Pancreas (tissue), 10 donors: ENCODE measurements at places on chromosomes 5 and 9. TPM values are rescaled to one million over a fixed set of nuclear protein-coding genes. Genes with fewer than 3 reads are reported as not detected.
A peak's percentile ranks its signal among the peaks of the same experiment; 100 is the strongest.

- H3K27me3 ChIP-seq, result no peaks in the 10 kb centered on the region
- H3K4me1 ChIP-seq, result no peaks in the 10 kb centered on the region
- DNase-seq, result no peak
- no peak overlapping the region for H3K27ac ChIP-seq
- H3K4me3 ChIP-seq, result no peak overlapping the region
These were observed 177.0 kb upstream of the PTGER4 start for GRCh38 chr5:40502736-40503135.

- H3K4me1 ChIP-seq, result peaks cover 16% of the 10 kb centered on the region
- H3K36me3 ChIP-seq, result no peaks in the 10 kb centered on the region
- H3K4me3 ChIP-seq, result no peak overlapping the region
- H3K27me3 ChIP-seq, result no peaks in the 10 kb centered on the region
- peak overlapping the region; percentile 44 for H3K27ac ChIP-seq
- no peak for DNase-seq
These were observed 14.5 kb downstream of the GSN start for GRCh38 chr9:121282277-121283079.

GRCh38 chr9:72315510-72316311 is 49.3 kb downstream of the ZFAND5 start:
- H3K36me3 ChIP-seq, result no peaks in the 10 kb centered on the region
- H3K4me3 ChIP-seq, result no peak overlapping the region
- H3K27ac ChIP-seq, result peak overlapping the region; percentile 80
- no peaks in the 10 kb centered on the region for H3K27me3 ChIP-seq
- peaks cover 18% of the 10 kb centered on the region for H3K4me1 ChIP-seq

GRCh38 chr5:15796557-15796956 is 296.6 kb downstream of the FBXL7 start:
- no peaks in the 10 kb centered on the region for H3K36me3 ChIP-seq
- no peak overlapping the region for H3K27ac ChIP-seq
- no peaks in the 10 kb centered on the region for H3K27me3 ChIP-seq
- H3K4me3 ChIP-seq, result no peak overlapping the region
- no peaks in the 10 kb centered on the region for H3K4me1 ChIP-seq
- no peak for DNase-seq

DNA sequence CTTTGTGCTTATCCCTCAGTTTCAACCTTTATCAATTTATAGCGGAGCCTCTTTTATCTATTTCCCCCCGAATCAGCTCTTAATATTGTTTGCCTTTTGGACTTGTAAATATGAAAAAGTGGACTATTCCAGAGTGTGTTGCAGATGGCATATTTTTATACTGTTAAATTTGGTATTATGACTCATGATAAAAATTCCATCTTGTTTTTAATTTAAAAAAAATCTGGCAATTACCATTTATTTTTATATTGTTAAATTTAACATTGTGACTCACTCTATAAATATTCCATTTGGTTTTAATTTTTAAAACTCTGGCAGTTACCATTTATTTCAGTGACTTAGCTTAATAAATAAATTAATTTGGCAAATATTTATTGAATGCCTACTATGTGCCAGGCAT is 37.5 kb downstream of the RBM27 start:
- H3K4me1 ChIP-seq, result no peaks in the 10 kb centered on the region
- H3K27ac ChIP-seq, result no peak overlapping the region
- DNase-seq, result no peak
- no peaks in the 10 kb centered on the region for H3K36me3 ChIP-seq

GRCh38 chr5:178467568-178468195 is 122.5 kb downstream of the COL23A1 start:
- H3K36me3 ChIP-seq, result no peaks in the 10 kb centered on the region
- no peaks in the 10 kb centered on the region for H3K4me1 ChIP-seq
- no peak for DNase-seq
- no peak overlapping the region for H3K27ac ChIP-seq
- no peak overlapping the region for H3K4me3 ChIP-seq
- H3K27me3 ChIP-seq, result no peaks in the 10 kb centered on the region

GRCh38 chr5:150960791-150961396 is 56.1 kb upstream of the ZNF300 start:
- no peaks in the 10 kb centered on the region for H3K27me3 ChIP-seq
- no peak for DNase-seq
- no peaks in the 10 kb centered on the region for H3K36me3 ChIP-seq
- H3K4me1 ChIP-seq, result no peaks in the 10 kb centered on the region
- no peak overlapping the region for H3K4me3 ChIP-seq

DNA sequence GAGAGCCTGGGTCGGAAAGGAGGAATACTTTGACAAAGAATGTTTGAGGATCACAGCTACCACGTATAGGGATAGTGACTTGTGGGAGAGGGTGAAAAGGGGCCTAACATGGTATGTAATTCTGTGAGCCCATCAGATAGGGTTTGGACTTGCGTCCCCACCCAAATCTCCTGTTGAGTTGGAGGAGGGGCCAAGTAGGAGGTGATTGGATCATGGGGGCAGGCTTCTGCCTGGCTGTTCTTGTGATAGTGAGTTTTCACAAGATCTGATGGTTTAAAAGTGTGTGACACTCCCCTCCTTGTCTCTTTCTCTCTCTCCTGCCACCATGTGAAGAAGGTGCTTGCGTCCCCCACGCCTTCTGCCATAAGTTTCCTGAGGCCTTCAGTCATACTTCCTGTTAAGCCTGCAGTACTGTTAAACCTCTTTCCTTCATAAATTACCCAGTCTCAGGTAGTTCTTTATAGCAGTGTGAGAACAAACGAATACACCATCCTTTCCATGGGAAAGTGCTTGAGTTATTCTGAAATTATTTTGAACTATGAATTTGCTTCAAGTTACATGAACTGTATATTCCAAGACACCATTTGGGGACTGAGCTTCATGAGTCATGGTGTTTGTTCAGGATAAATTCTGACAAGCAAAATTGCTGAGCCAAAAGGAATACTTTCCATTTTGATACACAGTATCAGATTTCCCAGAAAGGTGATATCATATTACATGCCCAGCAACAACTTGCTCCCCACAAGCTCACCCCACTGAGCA is 68.8 kb upstream of the SSBP2 start:
- no peaks in the 10 kb centered on the region for H3K27me3 ChIP-seq
- H3K27ac ChIP-seq, result no peak overlapping the region
- no peak overlapping the region for H3K4me3 ChIP-seq
- no peaks in the 10 kb centered on the region for H3K36me3 ChIP-seq

FOXD4 gene
- 0.24 TPM for total RNA-seq

C5orf22 gene
- 11.8 TPM for total RNA-seq

CDHR2 gene
- 0.19 TPM for total RNA-seq

FOXD4L4 gene
- not detected for total RNA-seq

INIP gene
- 7.3 TPM for total RNA-seq

ISL1 gene
- total RNA-seq, result 1.8 TPM
